ENCODE measurements at places on chromosomes 2 and 18.

DNA sequence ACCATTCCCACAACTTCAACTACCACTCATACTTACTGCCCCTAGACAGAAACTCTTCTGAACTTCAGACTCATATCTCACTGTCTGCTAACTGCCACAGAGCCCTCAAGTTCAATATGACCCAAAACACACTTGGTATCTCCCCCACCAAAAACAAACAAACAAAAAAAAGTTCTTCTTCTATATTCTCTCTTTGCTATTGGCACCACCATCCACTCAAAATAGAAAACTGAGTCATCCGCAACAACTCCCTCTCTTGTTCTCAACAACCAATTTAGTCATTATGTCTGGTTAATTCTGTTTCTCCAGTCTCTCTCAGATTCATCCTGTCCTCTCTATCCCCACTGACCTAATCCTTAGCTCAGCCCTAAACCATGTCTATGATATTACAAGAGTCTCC is 7.2 kb upstream of the DCTN1 start:
- no peak for DNase-seq

- DNase-seq, result no peak
These were observed 26.5 kb downstream of the RMP24 start for GRCh38 chr18:35998967-35999366.

GRCh38 chr18:59876310-59876626 is 23.5 kb upstream of the PMAIP1 start:
- DNase-seq, result no peak

DNA sequence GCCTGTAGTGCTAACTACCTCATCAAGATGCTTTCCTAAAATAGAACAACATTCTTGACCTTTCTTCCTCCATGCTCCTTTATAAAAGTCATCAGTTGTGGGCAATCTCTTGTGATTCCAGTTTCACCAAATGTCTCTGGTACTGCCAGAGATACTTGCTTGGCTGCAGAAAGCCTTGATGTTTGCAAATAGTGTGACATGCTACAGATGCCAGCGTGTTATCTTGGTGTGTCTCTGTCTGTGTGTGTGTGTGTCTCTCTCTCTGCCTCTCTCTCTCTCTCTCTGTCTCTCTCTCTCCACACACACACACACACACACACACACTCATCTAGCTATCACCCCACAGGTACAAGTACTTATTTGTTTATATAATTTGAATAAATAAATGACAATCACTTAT is 146.9 kb downstream of the CCDC102B start:
- DNase-seq, result no peak

- no peak for DNase-seq
These were observed 74.8 kb downstream of the TXNL1 start for GRCh38 chr18:56563568-56563967.

GRCh38 chr2:20915271-20915670 is 92.4 kb upstream of the LDAH start:
- DNase-seq, result no peak

DNA sequence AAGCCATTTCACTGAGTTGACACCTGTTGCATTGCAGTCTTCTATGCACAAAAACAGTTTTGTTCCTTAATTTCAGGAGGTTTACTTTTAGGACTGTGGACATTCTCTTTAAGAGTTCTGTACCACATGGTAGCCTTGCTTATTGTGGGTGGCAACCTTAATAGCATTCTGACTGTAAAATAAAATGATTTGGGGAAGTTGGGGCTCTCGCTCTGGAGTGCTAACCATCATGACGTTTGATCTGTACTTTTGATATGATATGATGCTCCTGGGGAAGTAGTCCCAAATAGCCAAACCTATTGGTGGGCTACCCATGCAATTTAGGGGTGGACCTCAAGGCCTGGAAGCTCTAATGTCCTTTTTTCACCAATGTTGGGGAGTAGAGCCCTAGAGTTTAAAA is 3.4 kb downstream of the CTLA4 start:
- no peak for DNase-seq

DNA sequence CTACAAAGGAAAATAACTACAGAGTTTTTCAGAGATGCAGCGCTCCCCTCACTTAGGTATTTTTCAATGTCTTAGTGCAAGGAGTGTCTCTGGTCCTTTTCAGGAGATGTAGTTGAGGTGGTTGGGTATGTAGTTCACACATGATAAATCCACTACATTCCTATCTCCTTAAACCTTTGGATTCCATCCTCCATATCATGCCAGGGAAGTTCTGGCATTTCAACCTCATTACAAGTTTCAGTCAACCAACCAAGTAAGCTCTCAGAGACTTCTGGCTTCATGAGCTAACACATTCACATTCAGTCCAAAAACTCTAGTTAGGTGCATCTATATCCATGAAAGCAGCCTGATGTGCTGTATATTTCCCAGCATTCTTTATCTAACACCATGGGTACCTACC is 47.3 kb downstream of the MAP3K20 start:
- DNase-seq, result no peak

- DNase-seq, result no peak
These were observed 33.0 kb downstream of the ADI1 start for GRCh38 chr2:3486047-3487027.

- no peak for DNase-seq
These were observed 29.6 kb downstream of the PNO1 start for GRCh38 chr2:68187329-68187728.

DNA sequence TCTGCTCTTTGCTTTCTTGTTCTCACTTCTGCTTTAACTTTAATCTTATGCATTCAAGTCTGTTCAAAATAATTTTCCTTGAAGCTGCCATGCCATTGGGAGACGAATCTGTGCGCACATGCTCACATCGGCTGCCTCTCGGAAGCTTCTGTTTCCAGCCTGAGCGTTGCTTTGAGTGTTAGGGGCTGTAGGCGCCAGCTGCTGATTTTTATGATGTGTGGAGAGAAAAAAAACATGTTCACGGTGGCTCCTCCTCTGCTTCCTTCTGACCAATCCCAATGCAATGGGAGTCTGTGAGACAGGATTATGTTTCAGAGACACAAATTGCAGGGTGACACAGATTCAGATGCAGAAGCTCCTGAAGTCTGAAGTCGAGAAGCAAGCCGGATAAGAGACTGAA is at the start of gene MC4R:
TSS of gene MC4R (minus strand) at position 180 of the 400 bp plus-strand sequence. CDS start 426 bp downstream, outside the sequence.
- DNase-seq, result no peak

- DNase-seq, result no peak
These were observed 158.4 kb downstream of the ATP9B start for GRCh38 chr18:79227621-79228020.

- peak; percentile 55 for DNase-seq
These were observed 3.8 kb downstream of the TGIF1 start for GRCh38 chr18:3453540-3454364.

- no peak for DNase-seq
These were observed 254.0 kb downstream of the NRXN1 start for GRCh38 chr2:50777954-50778353.

- DNase-seq, result no peak
These were observed 55.2 kb downstream of the BCL11A start for GRCh38 chr2:60498127-60498815.

DNA sequence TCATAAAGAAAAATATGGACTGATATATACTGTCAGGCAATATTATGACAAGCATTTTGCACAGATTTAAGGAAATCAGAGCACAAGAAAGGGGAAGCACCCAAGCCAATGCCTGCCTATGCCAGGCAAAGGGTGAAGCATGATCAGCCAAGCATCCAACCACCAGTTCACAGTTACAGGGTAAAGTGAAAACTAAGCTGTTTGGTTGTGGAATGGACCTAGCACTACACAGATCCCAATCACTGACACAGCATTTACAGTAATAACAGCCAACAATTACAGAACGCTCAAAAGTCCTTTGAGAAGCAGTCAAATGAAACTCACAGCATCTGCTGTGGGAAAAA is 90.3 kb downstream of the SP3 start:
- DNase-seq, result no peak

- DNase-seq, result no peak
These were observed 71.7 kb downstream of the IL1R2 start for GRCh38 chr2:102063487-102063911.
